ENCODE measurements at places on chromosomes 1 and 21.

DNA sequence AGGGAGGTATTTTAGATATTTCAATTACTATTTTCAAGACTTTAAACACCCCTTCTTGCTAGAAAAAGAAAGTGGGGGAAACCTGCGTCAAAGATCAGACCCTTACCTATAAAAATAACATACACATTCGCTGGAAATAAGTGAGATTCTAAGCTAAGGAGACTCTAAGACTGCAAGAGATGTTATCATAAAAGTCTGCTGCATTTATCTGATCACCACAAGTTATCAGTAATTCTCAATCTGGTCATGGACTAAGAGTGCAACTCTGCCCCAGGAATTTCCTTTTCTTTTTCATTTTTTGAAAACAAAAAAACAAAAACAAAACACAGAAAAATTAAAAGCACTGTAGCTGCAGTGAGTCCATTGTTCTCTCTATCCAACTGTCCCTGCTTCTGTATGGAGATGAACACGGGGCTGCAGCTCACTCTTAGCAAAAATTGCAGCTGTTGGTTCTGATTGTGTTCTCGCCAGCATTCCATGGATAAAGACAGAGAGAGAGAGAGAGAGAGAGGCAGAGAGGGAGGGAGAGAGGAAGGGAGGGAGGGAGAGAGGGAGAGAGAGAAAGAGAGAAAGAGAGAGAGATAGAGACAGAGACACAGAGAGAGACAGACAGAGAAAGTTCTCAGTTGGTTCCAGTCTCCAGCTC is 14.1 kb downstream of the XKR8 start:
- no peak for DNase-seq

DNA sequence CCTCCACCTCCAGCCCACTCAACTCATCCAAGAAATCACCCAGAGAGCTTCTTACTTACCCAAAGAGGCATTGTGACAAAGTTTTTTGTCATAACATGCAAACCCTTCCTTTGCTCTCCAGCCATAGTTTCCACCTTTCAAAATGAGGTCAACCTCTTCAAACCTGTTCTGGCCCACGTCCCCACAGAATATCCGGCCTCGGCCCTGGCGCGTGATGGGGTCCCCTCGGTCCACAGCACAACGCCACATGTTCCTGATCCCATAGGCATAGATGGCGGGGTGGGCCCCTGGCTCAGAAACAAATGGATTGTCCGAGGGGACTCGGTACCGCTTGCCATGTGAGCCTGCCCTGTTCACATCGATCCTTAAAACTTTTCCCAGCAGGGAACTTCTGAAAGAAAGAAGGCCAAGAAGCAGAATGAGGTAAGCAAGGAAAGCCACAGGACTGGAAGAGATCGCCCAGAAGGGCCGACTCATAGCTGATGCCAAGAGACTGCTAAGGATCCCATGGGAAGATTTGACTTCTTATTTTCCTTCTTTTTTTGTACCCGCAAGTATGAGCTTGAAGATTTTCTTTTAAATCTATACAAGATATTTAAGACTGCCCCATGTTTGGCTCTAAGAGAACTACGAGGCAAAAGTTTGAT is 7.8 kb downstream of the HHIPL2 start:
- DNase-seq = no peak

DNA sequence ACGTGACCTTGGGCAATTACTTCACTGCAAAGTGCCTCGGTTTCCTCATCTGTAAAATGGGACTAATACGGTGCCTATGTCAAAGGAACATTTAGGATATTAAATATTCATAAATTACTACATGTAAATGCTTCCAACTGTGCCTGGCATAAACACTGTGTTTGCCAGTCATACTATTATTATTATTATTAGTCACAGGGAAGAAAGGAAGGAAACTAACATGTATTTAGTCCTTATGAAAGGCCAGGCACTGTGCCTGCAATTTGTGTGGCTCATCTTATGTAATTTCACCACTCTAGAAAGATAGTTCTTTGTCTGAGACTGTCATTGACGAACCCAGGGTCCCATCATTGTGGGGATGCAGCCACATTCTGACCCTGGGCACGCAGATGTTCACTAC is 45.0 kb downstream of the EPHB2 start:
- DNase-seq = no peak

DNA sequence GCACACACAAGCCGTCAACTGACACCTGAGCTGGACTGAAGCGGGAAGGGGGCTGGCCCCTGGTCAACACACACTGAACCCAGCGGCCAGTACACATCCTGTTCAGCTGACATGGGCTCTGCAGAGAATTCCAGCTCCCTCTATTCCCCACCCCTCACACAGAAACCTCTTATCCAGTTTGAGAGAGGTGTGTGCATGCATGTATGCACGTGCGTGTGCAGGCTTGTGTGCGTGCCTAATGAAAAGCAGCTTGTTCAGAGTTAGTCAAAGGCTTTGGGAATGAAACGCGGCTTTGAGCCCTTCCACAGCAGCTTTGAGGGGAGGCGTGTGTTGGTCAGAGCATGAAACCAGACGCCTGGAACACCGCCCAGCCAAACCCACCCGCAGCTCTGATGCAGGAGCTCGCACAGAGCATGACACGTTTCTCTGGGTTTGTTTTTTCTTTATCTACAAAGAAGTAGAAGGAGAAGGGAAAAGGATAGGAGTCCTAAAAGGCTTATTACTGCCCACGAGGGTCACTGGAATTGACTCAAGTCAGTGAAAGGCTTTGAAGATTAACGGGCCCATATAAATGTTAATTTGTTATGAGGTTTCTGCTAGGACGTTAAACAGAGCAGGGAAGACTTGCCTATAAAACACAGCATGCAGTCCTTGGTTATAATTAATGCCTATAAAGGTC is 184.2 kb downstream of the ETS2 start:
- DNase-seq = peak; percentile 73

GRCh38 chr1:230073371-230074035 is 6.5 kb downstream of the GALNT2 start:
- DNase-seq = no peak

GRCh38 chr21:15272171-15272570 is 207.4 kb upstream of the NRIP1 start:
- DNase-seq = no peak

GRCh38 chr1:185439727-185440415 is 122.8 kb upstream of the IVNS1ABP start:
- no peak for DNase-seq

GRCh38 chr1:9835758-9836631 is 12.2 kb upstream of the CLSTN1 start:
- DNase-seq = no peak

DNA sequence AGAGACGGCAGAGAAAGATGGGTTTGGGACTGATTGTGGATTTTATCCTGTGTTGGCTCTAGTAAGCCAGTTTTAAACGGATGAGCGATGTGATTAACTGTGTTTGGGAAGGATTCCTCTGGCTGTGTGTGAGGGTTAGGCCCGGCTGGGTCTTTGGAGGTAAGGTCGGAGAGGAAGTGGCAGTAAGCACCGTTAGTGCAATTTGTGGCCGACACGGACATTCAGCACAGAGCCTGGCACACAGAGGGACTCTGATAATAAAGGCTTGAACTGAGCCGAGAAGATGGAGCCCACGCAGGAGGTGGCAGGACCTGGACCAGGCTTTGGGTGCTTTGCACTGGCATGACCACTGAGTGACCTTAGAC is 1.3 kb downstream of the MTFR1L start:
- DNase-seq = no peak

- DNase-seq = no peak
These were observed 120.6 kb upstream of the LMO4 start for GRCh38 chr1:87208080-87208479.

DNA sequence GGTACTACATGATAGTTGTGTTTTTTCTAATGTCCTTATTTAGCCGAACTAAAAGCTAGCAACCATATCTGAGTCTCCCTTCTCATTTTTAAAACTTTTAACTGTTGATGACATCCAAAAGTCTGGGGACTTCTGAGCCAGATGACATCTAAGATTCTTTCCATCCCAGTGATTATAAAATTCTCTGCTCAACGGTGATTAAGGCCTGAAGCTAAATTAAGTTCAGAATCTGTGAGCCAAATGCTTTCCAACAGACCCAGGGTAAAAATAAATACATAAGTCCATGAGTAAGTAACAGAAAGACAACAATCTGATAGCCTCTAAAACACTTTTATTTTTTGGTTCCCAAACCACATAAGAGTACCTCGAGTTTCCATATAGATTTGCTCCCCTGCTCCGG is 13.1 kb upstream of the PTP4A2 start:
- DNase-seq = no peak

GRCh38 chr1:210584439-210585113 is 255.9 kb downstream of the HHAT start:
- DNase-seq = peak; percentile 82

DNA sequence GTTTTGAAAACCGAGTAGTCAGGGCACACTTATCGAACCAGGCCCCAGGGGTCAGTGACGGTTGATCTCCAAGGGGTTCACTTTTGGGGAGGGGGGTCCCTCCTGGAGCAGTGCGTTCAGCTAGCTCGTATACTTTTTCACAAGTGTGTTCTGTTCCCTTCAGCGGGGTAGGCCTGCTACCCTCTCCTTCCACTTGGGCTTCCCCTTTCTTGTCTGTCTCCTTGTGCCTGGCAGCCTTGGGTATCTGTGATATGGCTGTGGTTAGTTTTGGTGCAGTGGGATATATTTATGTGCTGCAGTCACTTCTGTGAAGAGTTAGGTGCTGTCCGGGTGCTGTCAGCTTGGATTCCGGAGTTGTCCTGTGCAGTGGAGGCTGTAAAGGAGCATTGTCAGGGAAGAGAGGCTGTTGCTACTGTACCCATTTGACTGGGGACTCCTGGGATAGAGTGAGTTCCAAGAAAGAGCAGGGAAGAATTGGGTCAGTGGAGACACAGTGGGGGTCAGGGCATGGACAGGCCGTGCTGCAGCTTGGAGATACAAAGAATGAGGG is 29.7 kb downstream of the ADARB1 start:
- no peak for DNase-seq

- no peak for DNase-seq
These were observed 526.0 kb upstream of the B3GALT2 start for GRCh38 chr1:193712392-193712791.

DNA sequence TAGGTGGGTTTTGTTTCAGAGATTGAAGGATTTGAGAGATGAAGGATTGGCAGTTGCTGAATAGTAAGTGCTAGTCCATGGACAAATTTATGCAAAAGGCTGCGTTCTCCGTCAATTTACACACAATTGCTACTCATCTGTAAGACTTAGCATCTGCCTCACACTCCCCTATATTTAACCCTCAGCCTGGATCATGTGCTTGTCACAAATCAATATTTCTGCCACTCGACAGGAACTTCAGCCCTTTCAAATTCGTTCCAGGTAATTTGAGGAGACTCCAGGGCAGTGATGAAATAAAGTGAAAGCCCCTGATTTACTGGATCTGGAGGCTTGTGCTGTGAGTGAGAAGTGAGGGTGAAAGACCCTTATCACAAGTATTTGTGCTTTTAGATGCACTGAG is 105.6 kb upstream of the UBE2U start:
- DNase-seq = no peak

- DNase-seq = no peak
These were observed 25.8 kb downstream of the DESI2 start for GRCh38 chr1:244678697-244679096.

- no peak for DNase-seq
These were observed 587.9 kb downstream of the ADGRL2 start for GRCh38 chr1:82388679-82389078.

DNA sequence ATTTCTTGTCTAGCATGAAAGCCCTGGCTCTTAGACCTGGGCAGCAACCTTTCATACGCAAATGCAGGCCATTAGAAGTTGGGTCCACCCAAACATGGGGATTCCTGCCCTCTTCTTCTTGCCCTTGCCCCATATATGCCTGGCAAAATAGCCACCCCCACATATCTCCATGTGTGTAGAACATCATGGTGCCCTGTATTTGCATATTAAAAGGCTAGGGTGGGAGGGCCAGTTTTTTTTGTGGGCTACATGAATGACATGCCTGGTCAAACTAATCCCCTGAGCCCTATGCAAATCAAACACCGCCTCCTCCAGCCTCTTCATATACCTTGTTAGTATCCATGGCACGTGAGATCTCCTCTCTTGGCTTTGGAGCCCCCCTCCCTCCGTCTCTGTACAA is 24.7 kb downstream of the MFSD2A start:
- DNase-seq = no peak

DNA sequence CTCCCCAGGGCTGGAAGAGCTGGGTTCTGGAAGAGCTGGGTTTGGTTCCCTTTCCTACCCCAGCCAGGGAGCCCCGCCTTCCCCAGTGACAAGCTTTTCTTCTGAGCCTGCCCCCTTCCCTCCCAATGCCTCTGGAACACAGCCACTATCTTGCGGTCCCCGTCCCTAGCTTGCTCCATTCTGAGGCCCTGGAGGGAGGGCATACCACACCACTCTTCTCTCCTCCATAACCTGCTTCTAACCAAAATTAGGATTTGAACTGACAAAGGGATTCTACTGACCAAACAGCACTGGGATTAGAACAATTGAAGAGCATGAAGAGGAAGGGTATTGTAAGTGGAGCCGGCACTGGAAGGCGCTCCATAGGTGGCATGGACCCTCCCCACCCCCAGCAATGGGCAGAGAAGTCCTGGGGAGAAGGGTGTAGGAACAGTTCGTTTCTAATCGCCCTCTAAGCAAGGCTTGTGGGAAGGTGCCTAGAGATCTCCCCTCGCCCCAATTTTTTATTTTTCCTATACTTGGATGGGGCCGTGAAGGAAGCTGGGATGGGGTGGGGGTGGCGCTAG is 690 bp downstream of the C1orf216 start:
- no peak for DNase-seq

DNA sequence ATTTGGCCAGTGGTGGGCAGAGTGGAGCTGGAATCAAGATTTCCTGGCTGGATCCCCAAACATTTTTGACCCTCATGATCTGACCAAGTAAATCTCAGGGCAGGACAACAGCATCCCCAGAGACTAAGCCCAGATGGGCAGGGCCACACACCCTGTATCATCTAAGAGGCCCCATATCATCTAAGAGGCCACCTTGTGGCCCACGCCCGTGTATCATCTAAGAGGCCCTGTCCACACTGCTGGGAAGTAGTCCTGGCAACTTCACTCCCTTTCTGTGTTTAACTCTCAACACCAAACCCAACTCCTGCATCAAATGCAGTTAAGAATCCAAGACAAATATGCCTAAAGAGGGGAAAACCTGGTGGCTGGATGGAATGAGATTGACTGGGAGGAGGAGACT is 81.6 kb upstream of the SSX2IP start:
- DNase-seq = no peak

DNA sequence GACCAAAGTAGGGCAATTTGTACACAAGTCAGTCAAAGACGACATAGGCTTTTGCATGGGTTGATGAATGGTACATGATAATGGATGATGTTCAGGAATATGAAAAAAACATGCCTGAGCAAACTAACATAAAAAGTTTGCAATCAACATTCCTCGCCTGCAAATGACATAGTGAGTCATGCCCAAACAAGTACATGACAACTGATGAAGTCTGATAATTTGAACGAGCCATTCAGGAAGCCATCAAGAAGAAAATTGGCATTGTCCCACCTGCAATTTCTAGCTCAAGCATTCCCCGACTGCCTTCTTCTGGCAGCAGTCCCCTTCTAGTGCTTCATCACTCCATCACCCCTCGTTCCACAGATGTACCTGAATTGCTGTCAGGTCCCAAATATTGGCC is 118.4 kb upstream of the NR5A2 start:
- DNase-seq = no peak

All from type B pancreatic cell (in vitro differentiated cells).